ENCODE measurements at places on chromosomes 5 and 9.

GRCh38 chr5:177491429-177491945 is 5.9 kb downstream of the PDLIM7 start:
- H3K4me1 ChIP-seq = peaks cover 23% of the 10 kb centered on the region
- H3K27ac ChIP-seq = no peak overlapping the region
- peaks cover 8% of the 10 kb centered on the region for H3K36me3 ChIP-seq
- no peaks in the 10 kb centered on the region for H3K27me3 ChIP-seq

DNA sequence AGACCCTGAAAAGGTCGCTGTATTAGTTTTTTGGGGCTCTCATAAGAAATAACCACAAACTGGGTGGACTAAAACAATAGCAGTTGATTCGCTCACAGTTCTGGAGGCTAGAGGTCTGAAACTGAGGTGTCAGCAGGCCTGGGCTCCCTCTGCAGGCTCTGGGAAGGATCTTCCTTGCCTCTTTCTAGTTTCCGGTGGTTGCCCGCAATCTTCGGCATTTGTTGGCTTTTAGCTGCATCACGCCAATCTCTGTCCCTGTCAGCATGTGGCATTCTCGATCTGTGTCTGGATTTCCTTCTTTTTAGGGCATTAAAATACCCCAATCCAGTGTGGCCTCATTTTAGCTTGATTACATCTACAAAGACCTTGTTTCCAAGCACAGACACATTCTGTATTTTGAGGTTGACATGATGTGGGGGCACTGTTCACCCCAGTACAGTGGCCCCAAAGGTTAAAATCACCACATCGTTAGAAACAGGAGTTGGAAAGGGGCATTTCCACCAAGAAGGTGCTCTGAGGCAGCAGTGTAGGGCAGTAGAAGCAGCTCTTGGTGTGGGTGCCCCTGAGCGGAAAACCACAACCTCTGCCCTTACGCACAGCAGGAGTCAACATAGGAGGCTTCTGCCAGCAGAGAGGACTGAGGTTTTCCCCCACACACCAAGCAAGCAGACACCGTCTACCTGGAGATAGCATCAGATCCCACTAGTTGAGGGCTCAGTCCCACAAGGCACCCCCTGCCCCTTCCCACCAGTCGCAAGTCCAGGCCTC is 13.5 kb downstream of the ZNF79 start:
- no peak overlapping the region for H3K27ac ChIP-seq
- no peak overlapping the region for H3K4me3 ChIP-seq
- no peaks in the 10 kb centered on the region for H3K27me3 ChIP-seq
- no peak for DNase-seq

DNA sequence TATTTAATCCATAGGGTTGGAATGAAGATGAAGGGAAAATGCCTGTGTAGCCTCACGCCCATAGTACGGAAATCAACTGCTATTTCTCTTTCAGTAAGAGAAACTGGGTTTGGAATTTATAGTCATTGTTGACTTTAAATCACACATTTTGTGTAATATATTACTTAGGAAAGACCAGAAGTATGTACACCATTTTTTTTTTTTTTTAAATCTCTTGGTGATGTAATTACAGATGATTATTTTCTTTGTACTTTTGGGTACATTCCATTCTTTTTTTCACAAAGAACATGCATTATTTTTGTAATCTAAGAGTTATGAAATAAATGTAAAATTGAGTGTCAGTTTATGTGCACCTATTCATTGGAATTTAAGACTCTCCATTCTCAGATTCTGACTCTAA is 45.7 kb downstream of the POC5 start:
- no peak for DNase-seq
- H3K27me3 ChIP-seq = no peaks in the 10 kb centered on the region
- H3K36me3 ChIP-seq = peaks cover 12% of the 10 kb centered on the region
- peaks cover 12% of the 10 kb centered on the region for H3K4me1 ChIP-seq
- H3K27ac ChIP-seq = no peak overlapping the region

DNA sequence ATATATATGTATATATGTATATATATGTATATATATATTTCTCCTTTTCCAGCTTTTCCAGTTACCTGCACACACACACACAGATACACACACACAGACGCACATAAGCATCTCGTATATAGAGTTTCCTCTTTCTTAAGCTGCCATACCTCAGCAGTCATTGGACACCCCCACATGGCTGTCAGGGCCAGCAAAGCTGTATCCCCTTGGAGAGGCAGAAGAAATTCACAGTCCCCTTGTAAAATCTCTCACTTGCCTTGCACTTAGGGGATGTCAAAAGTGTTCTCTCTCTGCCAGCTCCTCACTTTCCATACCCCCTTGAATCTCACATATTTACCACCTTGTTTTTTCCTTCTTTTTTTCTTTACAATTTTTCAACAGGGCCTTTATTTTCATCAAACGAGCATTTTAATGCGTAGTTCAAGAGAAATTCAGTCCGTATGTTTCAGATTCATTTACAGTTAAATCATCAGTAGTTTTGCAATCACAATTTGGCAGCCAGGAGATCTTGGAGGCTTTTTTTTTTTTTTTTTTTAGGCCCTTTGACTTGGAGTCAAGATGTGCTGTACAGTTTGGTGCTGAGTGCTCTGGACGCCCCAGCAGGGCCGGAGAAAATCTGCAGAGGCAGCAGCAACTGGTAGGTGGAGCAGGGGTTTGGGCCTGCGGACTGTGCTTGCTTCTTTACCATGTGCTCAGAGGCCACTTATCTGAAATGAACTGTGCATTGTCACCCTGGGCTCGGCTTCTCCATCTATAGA is 244.9 kb upstream of the KLF4 start:
- H3K4me1 ChIP-seq = no peaks in the 10 kb centered on the region
- H3K27me3 ChIP-seq = no peaks in the 10 kb centered on the region
- H3K36me3 ChIP-seq = no peaks in the 10 kb centered on the region

DNA sequence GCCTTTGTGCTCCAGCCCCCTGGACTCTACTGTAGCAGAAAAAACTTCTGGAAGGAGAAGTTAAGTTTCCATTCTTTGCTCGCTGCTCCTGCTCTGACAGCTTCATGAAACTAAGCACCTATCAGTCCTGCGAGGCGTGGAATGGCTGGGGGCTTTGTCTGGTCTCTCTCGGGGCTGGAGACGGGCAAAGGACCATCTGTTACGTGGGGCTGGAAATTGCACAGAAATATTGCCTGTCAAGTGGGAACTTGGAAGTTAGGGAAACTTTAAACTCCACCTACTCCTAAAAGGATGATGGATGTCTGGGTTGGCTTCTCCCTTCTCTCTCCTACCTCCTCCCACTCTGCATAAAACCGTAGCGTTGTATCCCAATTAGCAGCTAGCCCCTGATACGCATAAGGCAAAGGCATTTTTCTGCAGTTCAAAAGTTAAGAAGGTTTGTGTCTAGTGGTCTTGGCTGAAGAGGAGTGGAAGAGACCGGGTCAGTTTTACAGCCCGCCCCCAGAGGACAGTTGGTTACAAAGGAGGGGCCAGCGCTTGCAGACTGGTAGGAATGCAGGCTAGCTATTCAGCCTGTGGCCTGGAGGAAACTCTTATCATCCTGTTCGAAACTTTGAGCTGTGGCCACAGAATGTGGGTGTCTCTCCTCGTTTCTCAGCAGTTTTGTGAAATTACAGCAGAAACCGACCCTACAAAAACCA is 1.3 kb downstream of the FBXL7 start:
- H3K36me3 ChIP-seq = no peaks in the 10 kb centered on the region
- no peaks in the 10 kb centered on the region for H3K4me1 ChIP-seq
- H3K27me3 ChIP-seq = peaks cover 26% of the 10 kb centered on the region
- no peak for DNase-seq
- H3K4me3 ChIP-seq = no peak overlapping the region

GRCh38 chr5:120255214-120255613 is 208.9 kb upstream of the PRR16 start:
- no peak for DNase-seq
- H3K4me1 ChIP-seq = no peaks in the 10 kb centered on the region
- no peak overlapping the region for H3K4me3 ChIP-seq
- no peaks in the 10 kb centered on the region for H3K27me3 ChIP-seq

DNA sequence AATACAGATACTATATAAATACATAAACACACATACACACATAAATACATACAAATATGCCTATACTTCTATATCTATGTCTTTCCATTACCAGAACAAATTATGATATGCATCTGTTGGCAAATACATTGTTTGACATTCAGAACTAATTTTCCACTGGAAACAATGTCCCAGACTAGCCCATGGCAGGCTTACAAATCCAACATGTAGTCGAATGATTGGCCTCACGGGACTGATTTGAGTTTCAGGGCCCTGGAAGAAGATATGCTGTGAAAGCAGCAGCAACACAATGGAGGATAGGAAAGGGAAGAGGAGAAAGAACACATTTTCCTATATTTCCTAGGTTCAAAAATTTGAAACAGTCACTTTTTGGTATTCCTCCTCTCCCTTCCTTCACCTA is 881.1 kb upstream of the DMAC1 start:
- H3K36me3 ChIP-seq = no peaks in the 10 kb centered on the region
- H3K27me3 ChIP-seq = no peaks in the 10 kb centered on the region
- no peak for DNase-seq
- H3K27ac ChIP-seq = no peak overlapping the region
- H3K4me1 ChIP-seq = no peaks in the 10 kb centered on the region
- no peak overlapping the region for H3K4me3 ChIP-seq

- no peak overlapping the region for H3K27ac ChIP-seq
- H3K36me3 ChIP-seq = no peaks in the 10 kb centered on the region
- H3K27me3 ChIP-seq = no peaks in the 10 kb centered on the region
- no peak overlapping the region for H3K4me3 ChIP-seq
- H3K4me1 ChIP-seq = peaks cover 2% of the 10 kb centered on the region
Observed at GRCh38 chr5:173765029-173765644, 123.0 kb upstream of the CPEB4 start.

GRCh38 chr9:109476642-109477257 is 21.4 kb downstream of the PTPN3 start:
- no peak overlapping the region for H3K27ac ChIP-seq
- DNase-seq = no peak
- no peaks in the 10 kb centered on the region for H3K36me3 ChIP-seq

DNA sequence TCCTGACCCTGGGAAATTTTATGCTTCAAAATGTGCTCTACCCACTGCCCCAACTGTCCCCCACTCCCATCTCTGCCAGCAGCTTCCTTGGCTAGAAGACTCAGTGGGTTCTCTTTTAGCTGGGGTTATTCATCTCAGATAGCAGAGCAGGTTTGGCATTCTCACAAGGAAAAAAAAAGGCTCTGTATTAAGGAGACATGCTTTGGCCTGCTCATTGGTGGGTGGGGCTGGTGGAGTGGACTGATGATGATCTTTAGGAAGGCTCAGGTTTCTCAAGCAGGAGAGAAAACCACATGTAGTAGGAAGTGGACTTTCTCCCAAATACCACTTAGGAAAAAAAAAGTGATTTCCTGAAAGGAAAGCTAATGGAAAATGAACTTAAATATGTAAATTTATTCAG is 279.2 kb upstream of the ZNF462 start:
- no peak overlapping the region for H3K4me3 ChIP-seq
- H3K27me3 ChIP-seq = no peaks in the 10 kb centered on the region
- H3K27ac ChIP-seq = no peak overlapping the region

DNA sequence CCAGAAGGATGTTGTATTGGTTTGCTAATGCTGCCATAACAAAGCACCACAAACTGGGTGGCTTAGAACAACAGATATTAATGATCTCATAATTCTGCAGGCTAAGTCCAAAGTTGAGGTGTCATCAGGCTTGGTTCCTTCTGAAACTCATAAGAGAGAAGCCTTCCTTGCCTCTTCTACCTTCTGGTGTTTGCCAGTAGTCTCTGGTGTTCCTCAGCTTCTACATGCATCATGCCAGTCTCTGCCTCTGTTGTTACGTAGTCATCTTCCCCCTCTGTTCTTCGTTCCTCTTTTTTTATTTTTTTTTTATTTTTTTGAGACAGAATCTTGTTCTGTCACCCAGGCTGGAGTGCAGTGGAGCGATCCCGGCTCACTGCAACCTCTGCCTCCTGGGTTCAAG is 61.8 kb downstream of the LRRC70 start:
- no peak for DNase-seq
- no peaks in the 10 kb centered on the region for H3K36me3 ChIP-seq
- no peaks in the 10 kb centered on the region for H3K27me3 ChIP-seq
- H3K4me3 ChIP-seq = no peak overlapping the region

- H3K27ac ChIP-seq = no peak overlapping the region
- no peaks in the 10 kb centered on the region for H3K4me1 ChIP-seq
- no peak for DNase-seq
- H3K4me3 ChIP-seq = no peak overlapping the region
Observed at GRCh38 chr5:120083851-120084542, 380.1 kb upstream of the PRR16 start.

DNA sequence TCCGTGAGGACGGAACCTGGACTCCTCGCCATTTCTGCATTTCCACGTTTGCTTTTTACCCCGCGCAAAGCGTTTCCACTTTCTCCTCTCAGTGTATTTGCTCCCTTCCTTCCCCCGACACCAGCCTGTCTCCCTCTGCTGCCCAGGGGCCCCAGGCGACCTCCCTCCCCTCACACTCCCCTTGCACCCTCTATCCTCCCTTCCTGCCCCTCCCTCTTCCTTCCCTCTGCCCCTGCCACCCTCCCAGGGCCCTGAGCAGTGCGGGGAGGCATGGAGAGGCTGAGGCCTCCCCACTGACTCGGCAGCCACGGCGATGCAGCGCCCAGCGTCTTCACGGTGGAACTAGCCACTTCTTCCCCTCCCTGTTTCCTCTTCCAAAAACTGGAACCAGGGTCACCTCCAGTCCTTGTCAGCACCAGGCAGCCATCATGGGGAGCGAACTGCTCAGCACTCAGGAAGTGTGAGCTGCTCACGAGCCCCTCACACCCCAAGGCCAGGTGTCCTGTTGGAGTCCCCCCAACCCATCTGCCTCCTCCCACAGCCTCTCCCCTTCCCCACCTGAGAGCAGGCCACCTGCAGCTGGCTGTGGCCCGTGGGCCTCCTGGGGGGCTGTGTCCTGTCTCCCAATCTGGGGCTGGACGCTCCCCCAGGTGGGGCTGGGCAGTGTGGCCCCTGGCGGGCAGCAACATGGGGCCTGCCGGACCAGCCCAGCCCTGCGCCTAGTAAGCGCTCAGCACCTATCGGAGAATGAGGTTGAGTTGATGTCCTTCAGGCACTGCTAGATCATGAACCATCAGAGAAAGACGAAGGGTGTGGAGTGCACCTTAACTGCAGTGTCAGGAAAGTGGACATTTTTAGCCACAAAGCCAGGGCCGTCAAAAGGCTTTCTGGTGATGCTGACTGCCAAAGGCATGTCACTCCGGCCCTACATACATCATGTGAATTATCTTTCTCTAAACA is 17.5 kb downstream of the UBE2QL1 start:
- no peak for DNase-seq
- H3K4me3 ChIP-seq = no peak overlapping the region
- H3K27me3 ChIP-seq = no peaks in the 10 kb centered on the region
- no peaks in the 10 kb centered on the region for H3K4me1 ChIP-seq
- H3K27ac ChIP-seq = no peak overlapping the region

DNA sequence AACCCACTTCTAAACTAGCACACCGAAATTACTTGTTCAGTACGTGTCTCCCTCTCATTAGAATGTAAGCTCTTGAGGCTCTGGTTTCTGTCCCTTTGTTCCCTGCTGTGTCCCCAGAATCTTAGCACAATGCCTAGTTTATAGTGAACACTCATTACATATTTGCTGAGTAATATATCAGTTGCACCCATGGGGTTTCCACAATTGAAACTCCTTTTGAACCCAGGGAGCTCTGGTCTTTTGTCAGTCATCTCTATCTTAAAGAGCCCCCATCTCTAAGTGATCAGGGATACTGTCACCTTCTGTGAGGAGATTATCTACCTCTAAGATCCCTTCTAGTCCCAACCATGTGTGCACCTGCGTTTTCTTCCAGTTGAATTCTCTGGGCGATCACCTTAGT is 12.8 kb downstream of the CAMK4 start:
- DNase-seq = no peak
- peaks cover 58% of the 10 kb centered on the region for H3K4me1 ChIP-seq
- H3K27me3 ChIP-seq = no peaks in the 10 kb centered on the region
- H3K27ac ChIP-seq = peak overlapping the region; percentile 75

All from CD4-positive, alpha-beta T cell (primary cell).